ENCODE measurements at places on chromosomes 2 and 18.

GRCh38 chr2:31038385-31038784 is 99.9 kb downstream of the GALNT14 start:
- no peak overlapping the region for H3K4me3 ChIP-seq
- no peaks in the 10 kb centered on the region for H3K36me3 ChIP-seq
- DNase-seq: no peak
- H3K4me1 ChIP-seq: no peaks in the 10 kb centered on the region

DNA sequence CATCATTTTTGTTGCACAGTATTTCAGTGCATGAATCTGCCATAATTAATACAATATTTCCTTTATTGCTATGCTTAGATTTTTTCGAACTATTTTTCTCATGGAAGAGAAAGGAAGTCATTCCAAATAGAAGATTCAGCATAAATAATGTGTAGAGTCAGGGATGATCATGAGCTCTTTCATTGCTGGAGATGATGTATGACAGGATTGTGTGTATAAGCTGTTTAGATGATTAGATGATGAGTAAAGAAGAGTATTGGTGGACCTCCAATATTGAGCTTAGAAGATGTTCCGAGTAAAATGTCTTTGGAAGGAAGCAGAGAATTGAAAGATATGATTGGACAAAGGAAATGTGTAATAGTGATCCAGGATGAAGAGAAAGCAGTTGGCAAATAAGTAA is 364.5 kb downstream of the PARD3B start:
- H3K36me3 ChIP-seq: no peaks in the 10 kb centered on the region
- H3K27me3 ChIP-seq: no peaks in the 10 kb centered on the region

DNA sequence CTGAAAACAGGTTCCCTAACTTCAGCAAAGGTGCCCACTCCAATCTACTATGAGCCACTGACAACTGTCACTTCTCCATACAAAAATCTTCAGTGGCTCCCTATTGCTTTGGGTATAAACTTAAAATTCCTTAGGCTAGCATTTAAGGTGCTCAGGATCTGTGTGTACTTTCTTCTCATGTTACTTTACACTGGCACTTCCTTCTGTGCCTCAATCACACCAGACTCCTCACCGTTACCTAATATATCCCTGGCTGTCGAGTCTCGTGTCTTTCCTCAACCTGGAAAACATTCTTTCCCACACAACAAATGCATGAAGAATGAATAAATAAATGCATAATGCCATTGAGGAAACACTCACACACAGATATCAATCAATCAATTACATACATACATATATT is 101.1 kb downstream of the TCF4 start:
- H3K27ac ChIP-seq: no peak overlapping the region
- no peaks in the 10 kb centered on the region for H3K27me3 ChIP-seq
- no peak for DNase-seq

GRCh38 chr2:14745288-14746076 is 113.0 kb downstream of the LRATD1 start:
- no peaks in the 10 kb centered on the region for H3K27me3 ChIP-seq
- no peak for DNase-seq
- no peaks in the 10 kb centered on the region for H3K36me3 ChIP-seq
- H3K27ac ChIP-seq: no peak overlapping the region
- H3K4me1 ChIP-seq: no peaks in the 10 kb centered on the region

- H3K36me3 ChIP-seq: peaks cover 6% of the 10 kb centered on the region
- peaks cover 17% of the 10 kb centered on the region for H3K4me1 ChIP-seq
- peak overlapping the region; percentile 85 for H3K4me3 ChIP-seq
- no peaks in the 10 kb centered on the region for H3K27me3 ChIP-seq
- no peak for DNase-seq
These were observed 529 bp upstream of the MTA3 start for GRCh38 chr2:42567806-42568400.

DNA sequence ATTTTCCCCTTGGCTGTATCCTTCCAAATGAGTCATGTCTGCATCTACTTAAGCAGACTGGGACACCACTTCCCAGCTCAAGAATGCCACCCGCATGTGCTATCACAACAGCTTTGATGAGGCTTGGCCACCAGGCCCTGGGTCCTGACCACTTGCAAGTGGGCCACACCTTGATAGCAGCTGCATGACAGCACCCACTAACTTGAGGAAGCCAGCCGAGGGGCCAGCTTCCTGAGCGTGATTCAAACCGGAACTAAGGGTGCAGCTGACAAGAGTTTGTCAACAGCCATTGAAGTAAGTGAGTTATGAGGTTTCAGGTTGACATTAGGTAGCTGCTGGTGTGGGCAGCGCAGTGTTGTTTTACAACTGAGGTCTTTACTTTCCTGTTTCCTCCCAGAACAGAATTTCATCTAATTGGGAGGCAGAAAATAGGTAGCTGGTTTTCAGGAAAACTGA is 54.4 kb downstream of the EPHA4 start:
- no peaks in the 10 kb centered on the region for H3K27me3 ChIP-seq
- no peak overlapping the region for H3K27ac ChIP-seq
- H3K4me1 ChIP-seq: peaks cover under 1% of the 10 kb centered on the region
- H3K4me3 ChIP-seq: no peak overlapping the region
- H3K36me3 ChIP-seq: peaks cover 17% of the 10 kb centered on the region

- H3K36me3 ChIP-seq: peaks cover 16% of the 10 kb centered on the region
- no peak overlapping the region for H3K4me3 ChIP-seq
- DNase-seq: no peak
- no peak overlapping the region for H3K27ac ChIP-seq
These were observed 31.7 kb upstream of the TTC32 start for GRCh38 chr2:19933351-19933981.

- H3K27ac ChIP-seq: no peak overlapping the region
- H3K4me1 ChIP-seq: no peaks in the 10 kb centered on the region
- H3K27me3 ChIP-seq: no peaks in the 10 kb centered on the region
- no peak overlapping the region for H3K4me3 ChIP-seq
- H3K36me3 ChIP-seq: no peaks in the 10 kb centered on the region
These were observed 162.4 kb downstream of the LRP1B start for GRCh38 chr2:141968433-141968832.

DNA sequence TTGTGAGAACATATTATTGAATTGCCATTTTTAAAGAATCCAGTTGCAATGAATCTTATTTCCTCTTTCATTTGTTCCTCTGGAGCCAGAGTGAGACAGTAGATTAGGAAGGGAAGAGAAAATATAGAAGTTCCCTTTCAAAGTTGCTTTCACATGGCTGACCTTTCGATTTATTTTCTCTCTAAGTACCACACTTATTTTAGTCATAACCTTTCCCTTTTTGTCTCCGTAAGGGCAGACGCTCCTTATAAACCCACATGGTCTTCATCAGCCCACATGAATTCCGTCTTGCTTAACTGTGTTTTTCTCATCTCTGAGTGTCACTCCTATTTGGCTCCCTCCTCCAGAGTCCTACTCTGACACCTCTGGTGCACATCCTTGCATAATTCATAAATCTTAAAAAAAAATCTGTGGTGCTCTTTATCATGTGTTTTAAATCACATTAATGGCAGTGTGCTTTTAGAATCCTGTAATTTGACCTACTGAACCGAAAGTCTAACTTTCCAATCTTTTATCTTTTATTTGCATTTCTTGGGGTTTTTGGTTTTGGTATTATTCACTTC is 38.5 kb upstream of the ZNF396 start:
- DNase-seq: no peak
- no peak overlapping the region for H3K27ac ChIP-seq
- no peaks in the 10 kb centered on the region for H3K27me3 ChIP-seq
- no peak overlapping the region for H3K4me3 ChIP-seq
- no peaks in the 10 kb centered on the region for H3K36me3 ChIP-seq
- peaks cover 17% of the 10 kb centered on the region for H3K4me1 ChIP-seq

GRCh38 chr2:160157861-160158829 is 41.9 kb downstream of the ITGB6 start:
- no peak overlapping the region for H3K4me3 ChIP-seq
- peaks cover 46% of the 10 kb centered on the region for H3K27me3 ChIP-seq
- H3K27ac ChIP-seq: no peak overlapping the region
- DNase-seq: no peak

DNA sequence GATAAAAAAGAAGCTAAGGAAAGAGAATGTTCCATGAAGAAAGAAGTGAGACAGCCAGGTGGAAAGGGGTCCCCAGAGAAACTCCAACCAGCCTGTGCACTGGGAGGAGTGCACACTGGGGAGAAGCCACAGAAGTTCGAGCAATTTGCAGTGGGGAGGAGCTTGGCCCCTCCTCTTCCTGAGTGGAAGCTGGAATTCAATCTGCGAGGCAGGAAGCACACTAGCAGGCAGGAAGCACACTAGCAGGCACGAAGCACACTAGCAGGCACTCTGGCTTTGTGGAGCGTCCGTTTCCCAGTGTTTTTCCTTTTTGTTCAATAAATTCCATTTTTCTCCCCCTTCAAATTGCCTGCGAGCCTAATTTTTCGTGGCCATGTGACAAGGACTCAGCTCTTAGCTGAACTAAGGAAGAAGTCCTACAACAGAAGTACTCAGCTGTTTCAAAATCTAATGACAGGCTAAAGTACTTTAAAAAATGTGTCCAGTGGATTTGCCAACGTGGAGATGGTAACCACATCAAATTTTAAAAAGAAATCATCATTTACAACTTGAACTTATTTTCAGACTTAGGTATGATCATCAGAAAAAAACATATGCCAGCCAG is 21.4 kb upstream of the SPIRE1 start:
- no peaks in the 10 kb centered on the region for H3K27me3 ChIP-seq
- H3K4me1 ChIP-seq: no peaks in the 10 kb centered on the region
- DNase-seq: no peak
- H3K27ac ChIP-seq: peak overlapping the region; percentile 14

DNA sequence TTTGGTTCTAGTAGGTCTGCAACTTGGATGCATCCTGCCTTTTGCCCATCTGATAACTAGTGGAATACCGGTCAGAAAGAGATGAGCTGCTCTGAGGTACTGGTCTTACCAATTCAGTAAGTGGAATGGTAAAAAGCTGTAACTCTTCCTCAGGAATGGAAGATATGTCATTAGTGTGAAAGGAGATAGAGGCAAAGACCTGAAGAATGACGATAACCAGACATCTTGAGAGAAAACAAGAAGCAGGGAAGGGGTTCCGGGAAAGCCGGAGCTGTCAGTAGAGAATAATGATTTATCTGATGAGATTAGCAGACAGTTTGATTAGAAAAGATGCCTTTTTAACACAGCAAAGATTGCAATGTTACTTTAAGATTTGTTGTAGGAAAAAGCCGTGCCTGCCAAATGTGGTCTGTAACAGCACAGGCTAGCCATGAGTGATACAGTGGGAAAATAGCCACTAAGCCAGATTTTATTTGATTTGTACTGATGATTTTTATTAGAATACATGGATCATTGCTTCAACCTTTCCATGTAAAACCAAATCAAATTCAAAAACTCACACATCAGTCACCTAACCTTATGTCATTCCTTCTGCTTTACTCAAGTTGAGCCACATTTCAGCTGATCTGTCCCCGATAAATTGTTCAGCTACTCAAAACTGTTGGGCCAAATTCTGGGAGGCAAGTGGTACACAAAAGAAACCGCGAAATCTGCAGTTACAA is 110.0 kb downstream of the TCF4 start:
- DNase-seq: no peak
- peak overlapping the region; percentile 22 for H3K27ac ChIP-seq

DNA sequence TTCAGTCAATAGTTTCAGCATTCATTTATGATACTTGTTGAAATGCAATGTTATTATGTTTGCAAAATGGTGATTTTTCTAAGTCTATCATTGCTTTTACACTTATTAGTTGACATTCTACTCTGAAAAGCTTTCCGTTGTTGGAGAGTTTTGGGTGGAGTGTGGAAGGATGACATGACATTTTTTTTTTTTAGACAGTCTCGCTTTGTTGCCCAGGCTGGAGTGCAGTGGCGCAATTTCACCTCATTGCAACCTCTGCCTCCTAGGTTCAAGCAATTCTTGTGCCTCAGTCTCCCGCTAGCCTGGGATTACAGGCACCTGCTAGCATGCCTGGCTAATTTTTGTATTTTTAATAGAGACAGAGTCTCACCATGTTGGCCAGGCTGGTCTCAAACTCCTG is 29.8 kb downstream of the PIKFYVE start:
- H3K36me3 ChIP-seq: peaks cover 41% of the 10 kb centered on the region
- no peaks in the 10 kb centered on the region for H3K27me3 ChIP-seq
- no peak for DNase-seq
- H3K4me3 ChIP-seq: no peak overlapping the region
- no peak overlapping the region for H3K27ac ChIP-seq

- DNase-seq: no peak
- H3K27ac ChIP-seq: no peak overlapping the region
- no peak overlapping the region for H3K4me3 ChIP-seq
- no peaks in the 10 kb centered on the region for H3K4me1 ChIP-seq
These were observed 829.3 kb downstream of the DCC start for GRCh38 chr18:53169346-53169745.
